ENCODE measurements at places on chromosomes 16 and 17.

- DNase-seq = no peak
These were observed 68.6 kb downstream of the CCT6B start for GRCh38 chr17:34892461-34893249.

DNA sequence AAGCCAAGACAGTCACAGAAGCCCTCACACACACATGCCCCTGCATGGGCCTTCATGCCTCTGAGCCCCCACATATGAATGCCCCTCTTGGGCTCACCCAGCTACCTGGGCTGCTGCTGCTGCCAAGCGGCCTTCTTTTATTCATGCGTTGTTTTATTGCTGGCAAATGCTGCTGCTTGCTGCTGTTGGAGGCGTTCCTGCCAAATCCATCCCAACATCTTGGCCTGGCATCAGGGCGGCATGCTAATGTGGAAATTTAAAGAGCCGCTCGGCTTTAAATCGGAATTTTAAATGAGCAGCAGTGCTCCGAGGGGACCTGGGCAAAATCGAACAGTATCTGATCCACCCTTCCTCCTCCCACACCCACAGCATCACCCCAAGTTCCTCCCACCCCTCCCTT is 39.0 kb downstream of the NEUROD2 start:
- DNase-seq = no peak

DNA sequence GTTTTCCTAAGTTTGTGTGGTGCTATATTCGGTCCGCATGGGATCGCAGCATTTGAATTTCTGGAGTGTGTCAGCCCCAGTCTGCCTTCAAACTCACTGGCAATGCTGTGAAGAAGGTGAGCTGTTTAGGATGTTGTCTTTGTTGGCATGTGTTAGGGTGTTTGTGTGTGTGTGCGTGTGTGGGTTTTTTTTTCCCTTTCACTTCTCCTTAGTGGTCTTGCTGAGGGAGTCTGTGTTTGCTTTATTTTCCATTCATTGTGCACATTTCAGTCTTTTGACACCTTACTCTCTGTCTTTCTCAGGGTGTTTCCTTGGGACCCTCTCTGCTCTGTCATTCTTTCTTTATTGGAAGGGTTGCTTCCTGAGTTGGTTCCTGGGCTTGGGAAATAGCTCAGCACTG is 27.7 kb upstream of the RBFOX1 start:
- no peak for DNase-seq

DNA sequence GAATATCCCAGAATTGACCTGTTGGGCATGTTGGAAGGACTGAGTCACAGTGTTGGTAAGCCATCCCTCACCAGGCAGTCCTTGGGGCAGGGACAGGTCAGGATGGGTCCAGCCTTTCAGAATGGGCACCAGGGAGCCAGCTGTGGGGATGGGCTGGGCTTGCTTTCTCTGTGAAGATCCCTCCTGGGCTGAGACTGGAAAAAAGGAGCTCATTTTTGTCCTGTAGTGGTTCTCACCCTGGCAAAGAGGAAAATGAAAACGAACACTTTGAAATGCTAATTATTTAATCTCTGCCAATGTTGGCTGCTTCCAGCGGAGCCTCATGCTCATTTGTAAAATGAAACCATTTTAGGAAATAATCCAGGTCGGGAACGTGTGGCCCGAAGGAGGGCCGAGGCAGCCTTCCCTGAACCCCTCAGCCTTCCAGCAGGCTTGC is 237.5 kb upstream of the SALL1 start:
- no peak for DNase-seq

GRCh38 chr17:1082579-1082978 is 85.7 kb downstream of the TIMM22 start:
- no peak for DNase-seq

All from NCI-H510A treated with DMSO at 0.1 percent for 48 hours (cell line).